ENCODE measurements at places on chromosomes 6 and 20. TPM values are rescaled to one million over a fixed set of nuclear protein-coding genes. Genes with fewer than 3 reads are reported as not detected.

CRIP3 gene
- total RNA-seq: 0.34 TPM

- no peak for DNase-seq
Observed at GRCh38 chr20:2822073-2822472, 5.9 kb downstream of the TMEM239 start.

GRCh38 chr6:132341646-132342045, 59.6 kb downstream of the MOXD1 start:
- no peak for DNase-seq

DNA sequence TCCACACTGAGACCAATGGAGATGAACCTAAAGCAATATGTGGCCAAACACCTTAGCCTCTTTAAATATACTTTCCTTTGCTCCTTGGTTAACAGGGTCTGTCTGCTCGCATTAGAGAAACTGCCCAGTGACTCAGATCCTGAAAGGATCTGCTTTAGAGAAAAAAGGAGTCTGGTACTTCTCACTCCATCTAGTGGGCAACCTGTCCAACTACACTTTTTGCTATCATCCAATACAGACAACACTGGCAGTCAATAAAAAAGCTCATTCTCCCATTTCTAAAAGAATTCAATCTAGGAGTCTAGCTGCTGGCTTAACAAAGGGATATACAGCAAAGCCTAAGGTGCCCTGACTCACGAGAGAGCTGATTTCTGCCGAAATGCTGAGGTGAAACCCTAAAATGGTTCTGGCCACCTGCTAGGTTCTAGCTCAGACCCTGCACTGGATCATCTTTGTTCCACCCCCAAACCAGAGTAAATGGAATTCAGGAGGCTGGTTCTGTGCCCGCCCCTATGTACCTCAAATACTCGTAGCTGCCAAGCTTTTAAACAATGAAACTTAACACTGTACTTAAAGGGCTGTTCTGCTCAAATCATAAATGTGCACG, 11.5 kb downstream of the GNL1 start:
- peak; percentile 82 for DNase-seq

PIGT gene
- total RNA-seq: 32.4 TPM

DNA sequence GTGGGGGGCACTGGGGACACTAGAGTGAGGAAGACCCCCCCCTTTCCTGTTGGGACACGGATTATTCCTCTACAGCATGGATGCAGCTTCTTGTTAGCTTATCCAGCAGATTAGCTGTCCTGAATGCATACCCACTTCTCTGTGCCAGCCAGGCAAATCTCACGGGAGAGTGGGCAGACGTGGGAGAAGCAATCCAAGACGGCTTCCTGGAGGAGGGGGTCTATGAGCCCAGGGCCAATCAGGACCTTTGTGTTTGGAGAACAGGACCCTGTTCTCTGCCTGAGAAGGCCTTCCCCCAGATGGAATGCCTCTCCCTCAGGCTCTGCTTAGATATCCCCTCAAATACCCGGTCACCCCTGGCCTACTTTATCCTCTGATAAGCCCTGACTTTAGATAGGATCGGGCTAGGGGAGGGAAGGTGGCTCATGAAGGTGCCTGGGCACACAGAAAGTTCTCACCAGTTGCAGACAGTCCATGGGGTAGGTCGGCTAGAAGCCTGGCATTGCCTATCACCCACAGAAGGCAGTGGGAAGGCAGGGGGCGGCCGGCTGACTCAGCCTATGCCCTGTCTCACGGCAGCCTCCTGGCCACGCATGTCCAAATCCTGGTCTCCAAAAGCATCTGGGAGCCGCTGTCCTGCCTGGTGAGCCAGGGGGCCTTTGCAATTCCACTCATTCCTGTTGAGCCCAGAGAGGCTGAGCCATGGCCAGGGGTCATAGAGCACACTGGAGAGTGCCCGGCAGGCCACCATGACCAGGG, 34.7 kb downstream of the SUN5 start:
- no peak for DNase-seq

DNA sequence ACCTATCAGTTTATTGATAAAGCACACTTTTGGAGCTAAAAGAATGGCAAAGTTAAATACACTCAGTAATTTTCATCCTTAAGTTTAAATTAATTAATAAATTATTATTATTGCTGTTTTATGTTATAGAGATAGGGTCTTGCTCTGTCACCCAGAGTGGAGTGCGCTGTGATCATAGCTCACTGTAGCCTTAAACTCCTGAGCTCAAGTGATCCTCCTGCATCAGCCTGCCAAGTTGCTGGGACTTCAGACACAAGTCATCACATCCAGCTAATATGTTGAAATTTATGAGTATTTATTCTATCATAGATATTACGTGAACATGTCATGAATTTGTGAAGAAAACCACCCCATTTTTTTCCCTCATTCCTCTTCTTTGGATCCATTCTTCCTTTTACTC, 64.2 kb downstream of the GJA1 start:
- no peak for DNase-seq

Measured in dermis blood vessel endothelial cell (primary cell).